ENCODE measurements at places on chromosomes 12 and 14.
A peak's percentile ranks its signal among the peaks of the same experiment; 100 is the strongest.

DNA sequence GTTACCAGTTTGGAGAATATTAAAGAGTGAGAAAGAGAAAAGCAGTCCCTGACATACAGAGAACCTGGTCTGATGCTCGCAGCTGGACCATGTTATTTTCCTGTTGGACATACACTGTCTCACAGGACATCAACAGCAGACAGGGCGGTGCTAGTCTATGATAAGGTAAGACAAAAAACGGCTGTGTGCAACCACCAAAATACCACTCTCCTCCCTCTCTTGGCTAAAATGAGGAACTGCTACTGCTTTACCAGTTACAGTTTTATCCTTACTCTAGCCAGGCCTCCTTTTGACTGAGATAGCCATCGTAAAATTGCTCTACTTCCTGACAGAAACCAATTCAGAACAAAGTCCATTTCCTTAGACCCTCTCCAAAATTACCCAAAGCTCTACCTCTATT is 47.0 kb upstream of the ERGIC2 start:
- DNase-seq, result peak; percentile 81

GRCh38 chr12:79375050-79375449 is 315.7 kb downstream of the PAWR start:
- DNase-seq, result no peak

DNA sequence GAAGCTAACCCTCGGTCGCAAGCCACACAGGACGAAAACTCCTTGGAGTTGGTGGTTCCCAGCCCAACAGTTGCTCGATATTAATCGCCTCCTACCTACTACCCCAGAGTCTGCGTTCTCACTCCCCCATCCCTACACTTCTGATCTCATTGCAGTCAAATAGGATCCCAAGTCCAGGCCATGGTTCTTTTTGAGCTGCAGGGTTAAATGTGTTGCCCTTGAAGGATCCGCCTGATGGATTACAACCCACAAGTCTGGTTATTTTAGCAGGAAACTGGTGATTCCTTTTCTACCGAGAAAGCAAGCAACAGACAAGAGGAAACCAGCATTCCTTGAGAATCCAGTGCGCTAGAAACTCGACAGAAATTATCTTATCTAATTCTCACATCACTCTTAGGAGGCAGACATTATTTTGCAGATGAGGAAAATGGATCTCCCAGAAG is 785 bp upstream of the NIN start:
- DNase-seq, result no peak

- DNase-seq, result no peak
These were observed 37.5 kb downstream of the SLC38A4 start for GRCh38 chr12:46788072-46788887.

DNA sequence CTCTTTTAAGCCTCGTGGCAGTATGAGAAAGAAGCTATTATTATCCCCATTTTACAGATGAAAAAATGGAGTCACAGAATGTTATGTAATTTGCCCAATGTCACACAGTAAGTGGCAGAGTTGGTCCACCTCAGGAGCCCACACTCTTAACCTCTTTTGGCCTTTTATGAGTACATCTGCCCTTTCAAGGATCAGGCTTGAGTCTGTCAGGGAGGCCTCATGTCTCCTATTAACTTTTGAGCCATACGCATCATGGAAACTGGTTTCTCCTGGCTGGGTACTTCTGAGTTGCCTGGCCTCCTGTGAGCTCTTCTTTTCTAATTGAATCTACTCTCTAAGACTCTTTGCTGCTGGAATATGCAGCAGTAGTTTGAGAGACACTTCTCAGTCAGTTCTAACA is 101.7 kb downstream of the BICD1 start:
- no peak for DNase-seq

- DNase-seq, result peak; percentile 82
These were observed 836 bp downstream of the EVL start for GRCh38 chr14:100065942-100066574.

DNA sequence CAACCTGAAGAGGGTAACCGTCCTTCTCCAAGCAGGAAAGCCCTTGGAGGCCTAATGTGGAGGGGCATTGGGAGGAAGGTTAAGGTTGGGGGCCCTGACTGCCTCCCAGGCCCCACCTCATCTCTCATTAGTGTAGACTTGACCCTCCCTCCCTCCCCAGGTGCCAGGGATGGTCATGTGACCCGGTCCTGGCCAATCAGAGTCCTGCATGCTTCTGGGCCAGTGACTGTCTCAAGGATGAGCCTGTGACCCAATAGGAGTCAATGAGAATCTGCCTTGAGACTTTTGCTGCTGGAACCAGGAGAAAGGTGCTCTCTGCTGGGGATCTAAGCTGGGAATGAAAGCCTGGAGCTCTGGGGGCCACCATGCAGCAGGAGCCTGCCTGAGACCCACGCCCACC is 70.8 kb downstream of the NCOR2 start:
- no peak for DNase-seq

GRCh38 chr12:118102609-118103008 is 1.2 kb downstream of the VSIG10 start:
- DNase-seq, result no peak

DNA sequence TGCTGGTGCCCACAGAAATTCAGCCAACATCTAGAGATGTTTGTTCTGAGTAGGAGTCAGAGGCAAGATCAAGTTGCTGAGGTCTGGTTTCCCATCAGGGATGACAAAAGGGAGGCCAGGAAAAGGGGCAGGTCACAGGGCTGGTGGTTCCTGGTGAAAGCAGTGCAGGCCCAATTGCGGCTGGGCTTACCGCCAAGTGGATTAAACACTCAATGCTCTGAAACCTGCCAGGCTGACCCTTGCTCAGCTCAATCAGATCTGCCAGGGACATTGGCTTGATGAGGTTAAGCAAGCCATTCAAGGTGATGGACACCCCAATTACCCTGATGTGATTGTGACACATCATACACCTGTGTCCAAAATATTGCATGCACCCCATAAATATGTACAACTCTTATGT is 5.5 kb upstream of the OAS1 start:
- DNase-seq, result no peak

DNA sequence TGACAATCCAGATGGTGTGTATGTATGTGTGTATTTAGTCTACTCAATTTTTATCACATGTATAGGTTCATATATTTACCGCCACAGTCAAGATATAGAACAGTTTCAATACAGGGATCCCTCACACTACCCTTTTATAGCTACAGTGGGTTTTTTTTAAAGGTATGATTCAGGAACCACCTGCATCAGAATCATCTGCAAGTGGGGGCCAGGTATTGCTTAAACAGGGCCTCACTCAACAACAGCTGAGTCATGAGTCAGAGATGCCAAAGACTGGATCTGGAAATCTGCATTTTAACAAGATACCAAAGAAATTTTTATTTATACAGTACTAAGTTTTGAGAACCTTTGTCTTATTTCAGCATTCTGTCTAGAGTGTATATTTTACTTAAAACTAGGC is 117.6 kb downstream of the SLC35F4 start:
- DNase-seq, result no peak

- DNase-seq, result peak; percentile 75
These were observed 1.8 kb upstream of the ZNF839 start for GRCh38 chr14:102317564-102318248.

- no peak for DNase-seq
These were observed 67.8 kb downstream of the METTL25 start for GRCh38 chr12:82426081-82426480.

DNA sequence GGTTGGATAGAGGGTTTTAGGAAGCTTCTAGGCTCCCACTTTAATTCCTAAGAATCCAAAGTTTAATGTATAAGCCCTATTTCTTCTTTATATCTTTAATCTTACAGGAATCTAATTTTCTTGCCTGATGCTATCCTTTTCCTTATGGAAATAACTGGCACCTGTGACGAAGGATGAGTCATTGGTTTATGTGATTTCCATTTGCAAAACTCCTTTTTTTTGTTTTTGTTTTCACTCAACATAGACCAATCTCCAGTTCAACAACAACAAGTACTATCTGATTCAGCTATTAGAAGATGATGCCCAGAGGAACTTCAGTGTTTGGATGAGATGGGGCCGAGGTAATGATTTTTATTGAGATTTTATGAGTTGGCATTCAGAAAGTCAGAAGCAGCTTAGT is 6.8 kb downstream of the PARP2 start:
- DNase-seq, result no peak

GRCh38 chr12:92951006-92951405 is 21.9 kb upstream of the EEA1 start:
- no peak for DNase-seq

DNA sequence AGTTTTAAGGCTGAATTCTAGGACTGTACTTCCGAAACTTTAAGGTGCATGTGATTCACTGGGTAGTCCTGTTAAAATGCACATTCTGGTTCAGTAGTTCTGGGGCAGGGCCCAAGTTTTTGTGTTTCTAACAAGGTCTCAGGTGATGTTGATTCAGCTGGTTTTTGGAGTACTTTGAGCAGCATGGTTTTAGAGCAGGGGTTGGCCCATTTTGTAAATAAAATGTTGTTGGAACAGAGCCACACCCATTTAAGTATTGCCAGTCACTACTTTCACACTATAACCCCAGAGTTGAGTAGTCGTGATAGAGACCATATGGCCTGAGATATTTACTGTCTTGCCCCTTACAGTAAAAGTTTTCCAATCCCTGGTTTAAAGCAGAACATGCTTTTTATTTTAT is 111.3 kb downstream of the SYNE2 start:
- no peak for DNase-seq

DNA sequence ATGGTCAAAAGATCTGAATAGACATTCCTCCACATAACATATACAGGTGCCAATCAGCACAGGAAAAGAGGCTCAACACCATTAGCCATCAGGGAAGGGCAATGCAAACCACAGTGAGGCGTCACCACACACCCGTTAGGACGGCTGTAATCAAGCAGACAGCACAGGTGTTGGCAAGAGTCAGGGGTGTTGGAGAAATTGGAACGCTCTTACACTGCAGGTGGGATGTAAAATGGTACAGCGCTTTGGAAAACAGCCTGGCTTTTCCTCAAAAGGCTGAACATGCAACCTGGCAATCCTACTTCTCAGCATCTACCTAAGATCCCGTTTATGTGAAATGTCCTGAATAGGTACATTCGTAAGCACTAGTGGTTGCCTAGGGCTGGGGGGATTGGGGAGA is 21.5 kb upstream of the MMP17 start:
- DNase-seq, result no peak

GRCh38 chr14:35400648-35401421 is 3.7 kb downstream of the NFKBIA start:
- peak; percentile 61 for DNase-seq

DNA sequence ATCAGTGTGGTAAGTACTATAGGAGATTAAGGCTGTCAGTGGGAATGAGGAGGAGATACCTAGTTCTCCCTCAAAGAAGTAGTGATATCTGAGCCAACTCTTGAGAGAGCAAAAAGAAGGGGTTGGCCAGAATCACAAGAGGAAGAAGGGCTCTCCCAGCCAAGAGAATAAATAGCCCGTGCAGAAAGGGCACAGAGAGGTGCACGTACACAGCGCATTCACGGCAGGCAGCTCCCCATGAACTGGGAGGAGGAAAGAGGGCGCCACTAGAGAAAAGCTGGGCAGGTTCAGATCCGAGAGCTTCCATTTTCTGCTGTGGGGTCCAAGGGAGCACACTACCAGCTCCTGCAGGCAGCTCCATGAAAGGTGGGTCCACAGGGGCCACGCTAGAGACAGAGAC is 59.9 kb downstream of the PPP2R5E start:
- DNase-seq, result no peak

- no peak for DNase-seq
These were observed 6.3 kb upstream of the TUBA1B start for GRCh38 chr12:49137476-49137875.

DNA sequence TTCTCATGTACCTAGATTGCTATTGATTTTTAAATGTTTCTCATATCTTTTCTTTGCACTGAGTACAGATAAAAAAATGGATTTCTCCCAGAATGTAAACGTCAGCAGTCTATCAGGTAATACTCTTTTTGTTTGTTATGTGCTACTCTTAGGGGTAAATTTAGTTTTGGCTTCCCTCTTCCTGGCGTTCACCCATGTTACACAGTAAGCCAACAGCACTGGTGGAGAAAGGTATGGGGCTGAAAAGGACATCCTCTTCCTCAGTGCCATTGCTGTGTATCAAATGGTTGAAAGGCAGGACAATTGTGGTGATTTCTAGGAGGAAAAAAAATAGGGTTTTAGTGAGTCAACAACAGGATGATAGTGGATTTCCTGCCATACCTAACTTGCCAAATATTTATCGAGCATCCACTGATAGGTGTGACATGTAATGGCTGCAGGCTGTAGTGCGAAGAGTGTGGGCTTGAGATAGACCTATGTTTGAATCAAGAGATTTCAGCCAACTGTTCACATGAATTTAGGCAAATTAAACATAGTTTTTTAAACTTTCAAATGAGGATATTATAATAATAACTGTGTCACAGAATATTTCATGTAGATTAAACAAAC is 7.5 kb downstream of the KLRF2 start:
- DNase-seq, result no peak

GRCh38 chr12:73445658-73446324 is 1091.8 kb upstream of the ATXN7L3B start:
- no peak for DNase-seq

GRCh38 chr14:70213721-70214282 is 25.1 kb upstream of the SLC8A3 start:
- no peak for DNase-seq

DNA sequence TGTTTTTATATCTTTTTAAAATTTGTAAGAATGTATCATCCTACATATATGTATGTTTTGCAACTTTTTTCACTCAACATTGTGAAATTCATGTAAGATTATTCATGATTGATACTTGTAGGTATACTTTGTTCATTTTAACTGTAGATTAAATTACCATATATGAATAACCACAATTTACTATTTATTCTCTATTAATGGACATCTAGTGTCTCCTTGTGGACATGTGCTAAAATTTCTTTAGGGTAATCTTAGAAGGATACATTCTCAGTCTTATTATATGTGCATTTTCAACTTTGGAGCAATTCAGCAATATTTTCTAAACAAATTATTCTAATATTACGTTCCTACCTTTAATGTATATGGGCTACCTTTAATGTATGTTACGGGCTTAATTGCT is 192.4 kb downstream of the FUT8 start:
- DNase-seq, result no peak

GRCh38 chr12:9255837-9256236 is 47.6 kb upstream of the PZP start:
- no peak for DNase-seq

DNA sequence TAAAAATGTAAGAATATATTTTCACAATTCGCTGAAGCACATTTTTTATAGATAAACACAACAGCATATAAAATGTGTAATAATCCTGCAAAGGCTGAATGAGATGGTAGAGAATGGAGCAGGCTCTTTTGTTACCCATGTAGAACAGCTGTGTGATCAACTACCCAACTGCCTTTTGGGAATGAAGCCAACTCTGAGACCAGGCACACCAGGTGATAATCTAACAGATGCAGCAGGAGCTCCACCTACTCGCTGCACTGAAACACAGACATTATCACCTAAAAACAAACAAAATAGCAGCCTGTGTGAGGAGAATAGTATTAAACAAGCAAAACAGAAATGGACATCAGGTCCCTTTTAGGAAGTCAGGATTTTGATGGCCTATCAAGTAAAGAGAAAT is 183.3 kb downstream of the CCDC59 start:
- no peak for DNase-seq

GRCh38 chr12:2853626-2854025 is 3.2 kb downstream of the TEX52 start:
- DNase-seq, result no peak
